Kidney epithelial cell (primary cell): ENCODE measurements at places on chromosomes 2 and 18.

GRCh38 chr18:51110073-51110797 is 80.2 kb downstream of the SMAD4 start:
- no peak for DNase-seq

DNA sequence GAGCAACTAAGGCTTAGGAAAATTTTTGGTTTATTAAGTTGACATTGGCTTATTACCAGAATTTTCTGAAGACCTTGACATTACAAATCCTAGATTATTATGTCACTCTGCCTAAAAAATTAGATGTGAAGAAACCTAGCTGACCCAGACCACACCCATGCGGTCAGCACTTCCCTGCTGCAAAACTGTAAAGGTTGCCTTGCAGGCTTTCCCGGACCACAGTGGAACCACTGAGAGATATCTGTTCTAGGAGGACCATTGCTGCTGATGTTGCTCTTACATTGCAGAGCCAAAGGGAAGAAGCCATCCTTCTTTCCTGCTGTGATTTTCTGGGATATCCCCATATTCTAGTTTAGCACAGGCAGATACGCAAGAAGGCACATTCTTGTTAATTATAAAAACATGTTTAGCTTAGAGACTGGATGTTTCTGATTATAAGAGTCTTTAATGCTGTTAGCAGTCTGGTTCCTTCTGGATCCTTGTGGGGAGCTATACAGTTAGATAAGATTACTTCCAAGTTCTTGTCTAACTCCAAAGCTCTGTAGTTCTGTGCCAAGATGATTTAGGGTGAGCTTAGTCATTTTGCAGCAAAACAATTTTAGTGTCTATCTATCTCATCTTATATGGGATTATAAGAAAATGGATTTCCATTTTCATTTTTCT is 70.2 kb downstream of the AOX1 start:
- no peak for DNase-seq

DNA sequence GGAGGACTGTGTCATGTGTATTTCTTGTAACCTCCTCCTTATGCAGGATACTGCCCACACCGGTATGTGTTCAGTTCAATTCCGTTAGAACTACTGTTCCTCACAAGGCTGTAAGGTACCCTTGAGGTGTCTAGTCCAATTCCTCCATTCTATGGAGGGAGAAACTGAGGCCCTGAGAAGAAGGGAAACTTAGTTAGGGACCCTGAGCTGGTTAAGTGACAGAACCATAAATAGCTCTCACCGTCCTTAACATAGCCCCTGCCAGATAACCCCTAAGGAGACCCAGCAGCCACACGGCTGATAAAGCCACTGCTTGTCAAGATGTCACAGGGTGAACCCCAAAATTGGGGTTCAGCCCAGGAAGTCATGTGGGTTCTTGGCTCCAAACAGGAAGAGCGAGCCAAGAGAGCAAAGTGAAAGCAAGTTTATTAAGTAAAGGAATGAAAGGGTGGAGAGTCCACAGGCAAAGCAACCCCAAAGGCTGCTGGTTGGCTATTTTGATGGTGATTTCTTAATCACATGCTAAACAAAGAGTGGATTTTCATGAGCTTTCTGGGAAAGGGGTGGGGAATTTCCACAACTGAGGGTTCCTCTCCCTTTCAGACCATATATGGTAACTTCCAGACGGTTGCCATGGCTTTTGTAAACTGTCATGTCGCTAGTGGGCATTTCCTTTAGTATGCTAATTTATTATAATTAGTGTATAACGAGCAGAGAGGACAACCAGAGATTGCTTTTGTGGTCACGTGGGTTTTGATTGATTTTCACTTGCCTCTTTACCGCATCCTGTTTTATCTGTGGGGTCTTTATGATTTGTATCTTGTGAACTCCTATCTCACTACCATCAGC is 83.4 kb upstream of the RTN4 start:
- DNase-seq, result peak; percentile 21

DNA sequence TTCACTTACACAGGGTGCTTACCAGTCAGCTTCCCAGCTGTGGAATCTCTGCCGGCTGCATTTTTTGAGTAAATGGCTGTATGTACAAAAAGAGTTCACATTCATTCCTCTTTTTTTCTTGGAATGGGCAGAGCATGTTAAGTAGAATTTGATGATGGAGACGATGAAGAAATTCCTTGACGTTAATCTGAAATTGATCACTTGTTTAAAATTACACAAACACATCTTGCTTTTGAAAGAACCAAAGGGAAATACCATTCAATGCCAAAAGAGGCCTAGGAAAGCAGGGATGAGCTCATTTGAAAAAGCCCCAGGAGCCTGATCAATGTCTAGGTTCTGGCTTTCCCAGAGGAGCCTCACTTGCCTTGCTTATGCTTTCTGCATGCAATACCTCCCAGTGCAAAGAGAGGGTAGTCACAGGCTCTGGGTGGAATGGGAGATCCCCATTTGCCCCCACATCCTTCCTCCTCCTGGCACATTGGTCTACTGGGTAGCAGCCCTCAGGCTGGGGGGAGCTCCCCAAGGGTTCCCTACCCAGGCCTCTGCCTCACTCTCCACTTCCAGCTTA is 12.3 kb upstream of the SMAD7 start:
- DNase-seq, result no peak

- DNase-seq, result no peak
Observed at GRCh38 chr18:50602466-50602865, 42.6 kb downstream of the MAPK4 start.
